Suppressor macrophage treated with lipopolysaccharide for 4 hours (primary cell): ENCODE measurements at places on chromosomes 5 and 9.

- no peak for DNase-seq
Measured at GRCh38 chr9:107277801-107278200, 5.3 kb upstream of the RAD23B start.

- peak; percentile 14 for DNase-seq
Measured at GRCh38 chr9:93612796-93613154, 36.4 kb downstream of the PHF2 start.

GRCh38 chr5:154243736-154244135 is 53.2 kb downstream of the GALNT10 start:
- no peak for DNase-seq

GRCh38 chr9:18866121-18866831 is 166.7 kb downstream of the SAXO1 start:
- no peak for DNase-seq

DNA sequence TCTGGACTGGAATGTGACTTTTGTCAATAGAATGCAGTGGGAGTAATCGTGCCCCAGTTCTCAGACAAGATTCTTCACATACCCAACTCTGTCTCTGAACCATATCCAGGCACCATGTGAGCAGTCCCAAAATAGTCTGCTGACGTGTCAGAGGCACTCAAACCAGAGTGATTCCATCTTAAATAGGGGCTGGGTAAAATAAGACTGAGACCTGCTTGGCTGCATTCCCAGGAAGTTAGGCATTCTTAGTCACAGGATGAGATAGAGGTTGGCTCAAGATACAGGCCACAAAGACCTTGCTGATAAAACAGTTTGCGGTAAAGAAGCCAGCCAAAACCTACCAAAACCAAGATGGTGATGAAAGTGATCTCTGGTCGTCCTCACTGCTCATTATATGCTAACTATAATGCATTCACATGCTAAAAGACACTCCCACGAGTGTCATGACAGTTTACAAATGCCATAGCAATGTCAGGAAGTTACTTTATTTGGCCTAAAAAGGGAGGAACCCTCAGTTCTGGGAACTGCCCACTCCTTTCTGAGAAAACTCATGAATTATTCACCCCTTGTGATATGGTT is 16.9 kb upstream of the PLCXD3 start:
- DNase-seq: no peak

DNA sequence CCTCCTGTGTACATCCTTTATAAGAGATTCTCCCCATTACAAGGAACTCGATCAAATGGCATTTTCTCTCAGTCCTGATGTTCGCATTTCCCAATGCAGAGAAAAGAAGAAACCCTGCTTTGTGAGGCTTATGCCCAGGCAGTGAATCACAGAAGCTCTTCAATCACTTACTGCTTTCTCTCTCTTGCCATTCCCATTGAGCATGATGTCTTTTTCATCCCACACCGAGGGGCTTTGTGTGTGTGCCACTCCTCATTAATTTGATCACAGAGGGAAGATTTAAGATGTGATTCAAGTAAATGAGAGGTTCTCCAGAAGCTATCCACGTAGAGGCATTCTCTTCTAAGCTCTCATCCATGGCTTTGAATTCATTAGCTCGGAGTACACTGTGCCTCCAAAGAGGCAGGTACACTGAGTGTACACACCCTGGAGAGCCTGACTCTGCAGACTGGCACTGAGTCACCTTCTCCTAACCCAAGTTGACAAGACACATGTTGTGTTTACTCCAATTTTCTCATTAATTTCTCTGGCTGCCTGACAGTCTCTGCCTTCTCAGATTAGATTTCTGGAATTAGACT is 45.4 kb downstream of the MFAP3 start:
- no peak for DNase-seq

DNA sequence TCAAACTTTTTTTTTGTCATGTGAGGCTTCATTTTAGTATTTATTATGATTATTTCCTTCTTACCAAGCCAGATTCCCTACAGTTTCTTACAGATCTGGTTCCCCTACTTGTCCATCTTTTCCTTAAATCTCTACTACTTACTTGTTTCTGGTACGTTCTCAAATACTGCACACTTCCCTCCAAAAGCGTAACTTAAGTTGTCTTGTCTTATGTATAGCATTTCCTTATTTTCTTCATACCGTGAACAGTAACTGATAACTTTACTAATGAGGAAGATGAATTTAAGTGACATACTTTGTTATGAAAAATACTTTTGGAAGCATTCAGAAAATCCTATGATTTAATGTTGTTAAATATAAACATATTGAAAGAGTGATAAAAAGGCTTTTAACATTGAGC is 67.3 kb downstream of the PARP8 start:
- DNase-seq: peak; percentile 43

DNA sequence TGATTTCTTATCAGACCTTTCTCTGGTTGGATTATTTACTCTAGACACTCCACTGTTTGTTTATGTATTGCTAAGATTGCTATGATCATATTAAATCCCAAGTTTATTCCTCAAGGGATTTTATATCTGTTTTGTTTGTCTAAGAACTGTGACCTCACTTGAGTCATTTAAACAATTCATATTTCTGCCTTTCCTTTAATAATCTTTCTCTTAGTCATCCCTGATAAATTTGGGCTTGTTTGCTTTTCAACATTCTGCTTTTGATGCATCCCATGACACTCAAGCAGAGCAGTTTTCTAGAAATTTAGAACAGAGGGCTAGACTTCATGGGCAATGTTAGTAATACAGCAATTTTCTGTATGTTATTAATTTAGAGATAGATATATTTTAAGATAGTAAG is 231.6 kb upstream of the TNC start:
- DNase-seq: no peak

DNA sequence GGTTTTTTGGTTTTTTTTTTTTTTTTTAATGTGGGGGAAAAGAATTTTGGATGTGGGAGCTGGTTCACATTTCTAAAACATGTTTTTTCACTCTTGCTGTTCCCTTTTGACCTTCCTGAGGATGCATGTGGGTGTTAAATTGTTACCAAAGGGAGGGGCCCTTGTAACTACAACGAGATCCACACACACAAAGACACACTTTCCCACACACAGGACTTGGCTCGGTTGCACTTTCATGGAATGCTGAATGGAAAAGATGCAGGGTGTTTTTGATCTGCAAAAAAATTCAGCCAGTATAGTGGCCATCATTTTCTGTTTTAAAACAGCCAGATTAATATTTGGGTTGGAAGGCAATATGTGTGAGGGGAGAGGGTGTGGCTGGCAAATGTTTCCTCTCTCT is 576.9 kb downstream of the EBF1 start:
- DNase-seq: no peak

GRCh38 chr9:117546894-117547678 is 132.2 kb upstream of the ASTN2 start:
- no peak for DNase-seq

GRCh38 chr5:36919650-36920049 is 43.1 kb downstream of the NIPBL start:
- DNase-seq: no peak

GRCh38 chr5:85388770-85389169 is 1004.1 kb upstream of the EDIL3 start:
- DNase-seq: no peak

DNA sequence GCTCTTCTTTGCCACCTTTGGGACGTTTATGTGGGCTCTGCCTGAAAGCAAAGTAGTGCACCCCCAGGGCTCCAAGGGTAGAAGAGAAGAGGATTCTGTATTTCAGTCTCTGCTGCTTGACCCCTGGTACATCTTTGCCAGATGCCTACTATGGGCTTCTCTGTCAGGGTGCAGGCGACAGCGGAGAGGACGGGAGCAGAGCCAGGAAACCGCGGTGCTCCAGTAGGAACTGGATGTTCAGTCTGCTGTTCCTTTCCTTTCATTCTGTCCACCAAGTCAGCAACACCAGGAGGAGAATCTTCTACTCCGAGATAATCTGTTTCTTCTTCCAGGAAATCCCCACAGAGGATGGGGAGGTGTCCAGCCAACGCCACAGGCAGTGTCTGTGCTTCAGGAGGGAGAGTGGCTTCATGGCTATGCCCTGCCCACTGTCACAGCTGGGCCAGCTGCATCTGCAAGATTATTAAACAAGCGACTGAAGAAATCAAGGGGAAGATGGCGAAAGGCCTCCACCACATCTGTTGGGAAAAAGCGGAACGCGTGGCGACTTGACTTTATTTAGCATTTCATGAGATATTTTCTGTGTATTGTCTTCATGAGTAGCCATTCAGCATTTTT is 398.3 kb downstream of the IRX1 start:
- peak; percentile 18 for DNase-seq

DNA sequence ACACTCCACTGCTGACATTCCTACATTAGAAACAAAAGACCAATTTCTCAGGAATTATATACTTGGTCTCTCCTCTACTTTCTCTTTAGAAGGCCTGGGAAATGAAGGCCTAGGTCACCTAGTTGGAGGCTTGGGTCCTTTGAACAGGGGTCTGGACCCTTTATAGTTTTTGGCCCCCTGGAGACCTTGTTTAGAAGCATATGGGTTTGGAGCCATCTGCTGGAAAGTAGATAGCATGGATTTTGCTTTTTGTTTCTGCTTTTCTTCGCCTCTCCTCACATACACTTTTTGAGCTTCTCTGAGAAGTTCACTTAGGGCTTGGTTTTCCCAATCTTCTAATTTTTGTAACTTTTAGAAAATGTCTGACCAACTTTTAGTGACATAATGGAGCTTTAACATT is 67.1 kb upstream of the CDK20 start:
- DNase-seq: peak; percentile 5

- no peak for DNase-seq
Measured at GRCh38 chr5:133705331-133705730, 93.0 kb upstream of the FSTL4 start.

DNA sequence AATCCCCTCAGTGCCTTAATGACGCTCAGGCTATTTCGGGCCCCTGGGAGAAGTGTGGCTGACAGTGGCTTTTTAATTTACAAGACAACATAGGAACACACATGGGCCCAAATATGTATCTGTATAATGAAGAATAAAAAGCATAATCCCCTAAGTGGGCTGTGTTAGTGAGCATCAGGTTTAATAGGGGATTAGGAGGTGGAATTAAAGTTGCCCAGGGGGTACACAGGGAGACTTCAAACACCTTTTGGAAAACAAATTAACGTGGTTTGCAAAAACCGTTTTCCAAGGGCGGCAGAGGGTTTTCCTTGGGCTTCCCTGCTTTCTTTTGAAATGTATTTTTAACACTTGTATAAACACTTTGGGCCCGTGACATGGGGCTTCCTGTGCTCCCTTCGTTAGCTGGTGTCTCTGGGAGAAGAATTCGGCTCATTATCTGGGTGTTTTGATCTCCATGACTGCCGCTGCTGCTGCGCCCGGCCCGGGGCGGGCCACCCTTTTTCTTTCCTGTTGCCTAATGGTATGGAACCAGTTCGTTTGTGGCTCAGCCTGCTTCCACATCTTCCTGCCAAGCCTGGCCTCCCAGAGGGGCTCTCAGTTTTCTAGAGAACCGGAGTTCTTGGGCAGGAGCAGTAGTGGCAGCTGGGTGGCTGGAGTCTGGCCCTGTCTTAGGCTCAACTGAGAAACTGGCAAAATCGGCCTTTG is 173.0 kb downstream of the MACROH2A1 start:
- no peak for DNase-seq

DNA sequence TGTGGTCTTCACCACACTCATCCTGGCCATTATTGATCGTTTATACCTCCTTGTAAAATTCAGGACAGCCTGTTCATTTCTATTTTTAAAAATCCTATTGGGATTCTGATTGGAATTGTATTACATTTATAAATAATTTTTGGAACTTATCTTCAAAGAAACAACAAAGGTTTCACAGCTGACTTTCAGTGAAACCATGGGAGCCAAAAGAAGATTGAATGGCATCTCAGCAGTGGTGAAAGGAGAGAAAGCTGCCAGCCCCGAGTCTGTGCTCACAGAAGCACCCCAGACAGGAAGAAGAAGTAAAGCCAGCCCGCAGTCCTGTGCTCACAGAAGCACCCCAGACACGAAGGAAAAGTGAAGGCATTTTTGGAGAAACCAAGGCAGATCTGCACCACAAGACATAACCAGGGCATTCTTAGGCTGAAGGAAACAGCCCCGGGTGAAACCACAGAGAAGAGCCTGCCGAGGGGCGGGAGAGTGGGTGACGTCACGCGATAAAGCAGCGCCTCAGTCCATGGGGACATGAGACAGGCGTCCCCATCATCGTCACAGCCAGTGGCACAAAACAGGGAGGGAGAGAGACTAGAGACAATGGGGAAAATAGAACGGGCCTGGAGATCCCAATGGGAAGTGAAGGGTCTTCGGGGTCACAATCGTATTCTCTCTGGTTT is 42.5 kb upstream of the SLC9A3 start:
- no peak for DNase-seq

DNA sequence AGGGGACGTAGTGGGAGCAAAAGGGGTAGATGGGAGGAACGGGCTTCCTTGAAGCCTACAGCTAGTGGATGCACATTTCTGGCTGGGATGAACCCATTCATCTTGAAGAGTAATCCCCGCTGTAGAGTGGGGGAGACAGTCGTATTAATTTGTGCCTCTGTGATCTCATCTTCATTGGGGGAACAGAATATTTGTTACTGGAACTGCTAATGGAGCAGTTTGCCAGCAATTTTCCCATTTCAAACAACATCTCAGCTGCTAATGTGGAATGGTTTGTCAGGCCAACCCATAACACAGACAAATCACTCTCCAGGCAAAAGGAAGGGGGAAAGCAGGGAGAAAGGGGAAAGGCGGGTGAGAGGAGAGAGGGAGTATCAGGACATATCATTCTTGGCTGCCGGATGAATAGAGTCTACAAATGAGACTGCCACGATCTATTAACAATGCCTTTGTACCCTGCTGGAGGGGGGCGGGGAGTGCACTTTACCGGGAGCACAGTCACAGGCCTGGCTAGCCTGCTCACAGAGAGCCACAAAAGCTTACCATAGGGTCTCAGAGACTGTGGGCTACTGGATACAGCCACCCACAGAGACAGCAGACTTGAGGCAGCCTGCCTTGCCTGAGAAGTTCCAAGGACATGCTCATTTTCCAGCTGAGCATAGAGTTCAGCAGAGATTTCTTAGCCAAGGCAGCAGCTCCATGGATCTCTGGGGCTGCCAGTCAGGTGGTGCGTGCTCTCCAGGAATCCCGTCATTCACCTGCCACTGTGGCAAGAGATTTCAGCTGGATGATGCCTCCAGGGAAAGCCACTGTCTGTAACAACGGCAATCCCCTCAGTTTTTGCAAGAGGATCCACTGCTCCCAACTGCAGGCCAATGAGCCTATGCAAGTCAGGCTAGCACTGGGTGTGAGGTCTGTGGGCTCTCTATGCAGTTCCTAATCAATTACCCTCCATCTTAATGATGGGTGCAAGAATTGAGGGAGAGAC is 217.7 kb upstream of the PANK3 start:
- DNase-seq: no peak

DNA sequence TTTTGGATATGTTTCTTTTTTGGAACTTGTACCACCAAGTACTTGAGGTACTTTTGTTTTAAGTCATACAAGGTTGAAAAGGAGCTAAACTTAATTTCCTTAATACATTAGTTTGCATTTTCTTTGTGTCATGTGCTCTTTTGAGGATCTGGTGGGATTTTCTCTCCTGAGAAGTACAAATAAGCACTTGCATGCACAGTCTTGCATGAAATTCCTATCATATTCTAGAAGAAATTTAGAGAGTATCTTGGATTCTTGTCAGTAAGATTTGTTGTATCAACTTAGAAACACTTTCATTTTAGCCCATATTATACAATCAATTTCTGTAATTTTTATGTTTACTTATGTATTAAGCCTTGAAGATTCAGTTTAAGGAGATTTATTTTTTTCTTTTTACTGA is 64.9 kb downstream of the CCNH start:
- no peak for DNase-seq
